ENCODE measurements at places on chromosomes 2 and 18. TPM values are rescaled to one million over a fixed set of nuclear protein-coding genes. Genes with fewer than 3 reads are reported as not detected.

XIRP2 gene
- total RNA-seq = 0.06 TPM

SLC19A3 gene
- 87.4 TPM for total RNA-seq

FEV gene
- not detected for total RNA-seq

BBS5 gene
- 13.6 TPM for total RNA-seq

GKN1 gene
- not detected for total RNA-seq

DNA sequence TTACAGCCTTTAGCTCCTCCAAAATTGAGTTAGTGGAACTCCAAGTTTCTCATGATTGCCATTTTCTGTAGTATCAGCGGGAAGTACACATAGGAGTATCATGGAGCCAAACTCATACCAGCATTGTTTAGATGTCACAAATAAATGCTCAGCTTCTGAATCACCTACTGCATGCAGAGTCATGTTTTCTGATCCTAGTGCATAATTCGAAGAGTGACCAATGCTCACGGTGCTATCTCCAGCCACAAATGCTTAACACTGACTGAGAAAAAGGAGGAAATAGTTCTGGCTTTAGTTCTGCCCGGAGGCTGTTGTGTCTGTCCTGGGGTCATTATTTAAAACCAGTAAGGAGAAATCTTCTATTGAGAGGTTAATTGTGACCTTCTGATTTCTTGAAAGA, 45.4 kb upstream of the LRATD1 start:
- DNase-seq = no peak

DNA sequence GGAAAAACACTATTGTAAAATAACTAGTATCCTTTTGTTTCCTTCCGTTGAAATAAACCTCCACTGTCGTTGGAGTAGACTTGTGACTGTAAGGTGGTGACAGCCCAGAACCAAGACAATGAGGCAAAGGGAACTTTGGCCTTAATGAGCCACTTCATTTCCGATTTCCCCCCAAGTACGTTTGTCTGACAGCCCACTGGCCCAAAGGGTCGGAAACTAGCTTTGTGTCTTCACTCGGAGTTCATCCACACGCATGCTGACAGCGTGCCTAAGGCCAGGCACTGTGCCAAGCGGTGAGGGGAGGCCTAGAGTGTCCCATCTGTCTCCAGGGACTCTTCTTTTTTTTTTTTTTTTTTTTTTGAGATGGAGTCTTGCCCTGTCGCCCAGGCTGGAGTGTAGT, 21.0 kb downstream of the HJURP start:
- no peak for DNase-seq

Data from mucosa of gallbladder (tissue), 1 donor.